ENCODE measurements at places on chromosomes 2 and 18.
A peak's percentile ranks its signal among the peaks of the same experiment; 100 is the strongest.

GRCh38 chr2:168613551-168613950 lies 157.5 kb downstream of the CERS6 start:
- DNase-seq, result no peak

- no peak for DNase-seq
These were observed 33.3 kb upstream of the TXNDC2 start for GRCh38 chr18:9852266-9853081.

- DNase-seq, result no peak
These were observed 332.9 kb upstream of the DDX18 start for GRCh38 chr2:117481608-117482007.

DNA sequence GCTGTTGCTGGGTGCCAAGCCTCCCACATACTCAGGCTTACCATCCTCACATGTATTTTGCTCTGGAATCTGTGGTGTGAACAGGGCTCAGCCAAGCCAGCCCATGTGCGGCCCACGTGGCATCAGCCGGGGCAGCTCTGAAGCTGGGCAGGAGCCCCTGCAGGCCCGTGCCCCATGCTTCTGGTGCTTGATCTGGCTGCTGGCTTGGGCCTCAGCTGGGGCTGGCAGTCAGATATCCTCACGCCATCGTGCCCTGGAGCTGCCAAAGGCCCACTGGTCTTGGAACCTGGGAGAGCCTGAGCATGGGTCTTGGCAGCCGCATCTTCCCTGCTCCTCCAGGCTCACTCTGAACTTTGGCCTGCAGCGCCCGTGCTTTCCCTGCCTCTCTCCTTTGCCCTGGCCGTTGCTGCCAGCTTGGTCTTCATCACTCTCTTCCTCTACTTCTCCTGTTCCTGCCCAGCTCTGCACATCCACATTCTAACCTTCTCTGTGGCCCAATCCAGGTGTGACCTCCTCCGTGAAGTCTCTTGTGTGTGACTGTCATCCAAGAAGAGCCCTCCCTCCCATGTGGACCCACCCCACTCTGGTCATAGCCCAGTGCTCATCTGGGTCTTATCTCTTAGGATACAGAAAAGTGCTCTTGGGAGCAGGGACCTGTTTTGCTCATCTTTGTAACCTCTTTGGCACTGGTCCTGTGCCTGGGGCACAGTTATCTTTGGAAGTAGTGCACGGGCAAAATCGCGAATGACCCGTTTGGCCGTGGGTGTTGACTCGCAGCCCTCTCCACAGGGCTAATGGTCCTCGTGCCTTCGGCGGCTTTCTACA lies 116.1 kb downstream of the RNF144A start:
- DNase-seq, result peak; percentile 63

GRCh38 chr2:203975912-203976311 lies 39.3 kb downstream of the ICOS start:
- DNase-seq, result no peak

GRCh38 chr2:160490733-160491685 lies 2.6 kb downstream of the RBMS1 start:
- no peak for DNase-seq

DNA sequence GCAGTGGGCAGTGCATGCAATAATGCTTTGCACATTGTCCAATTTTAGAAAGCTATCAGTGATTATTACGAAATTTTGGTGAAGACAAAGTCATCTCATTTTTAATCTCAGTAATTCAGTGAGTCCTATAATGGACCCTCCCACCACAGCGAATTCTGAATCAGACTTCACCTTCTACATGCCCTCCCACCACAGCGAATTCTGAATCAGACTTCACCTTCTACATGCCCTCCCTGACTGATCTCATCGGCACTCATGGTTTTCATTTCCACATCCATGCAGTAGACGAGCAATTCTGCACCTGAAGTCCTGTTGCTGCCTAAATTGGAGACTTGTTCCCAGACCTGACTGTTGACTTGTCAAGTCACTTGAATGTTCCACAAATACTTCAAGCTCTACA lies 522.3 kb downstream of the EIPR1 start:
- DNase-seq, result no peak

- no peak for DNase-seq
These were observed 398.7 kb upstream of the SALL3 start for GRCh38 chr18:78580835-78581339.

- DNase-seq, result no peak
These were observed 7.6 kb downstream of the STAMBP start for GRCh38 chr2:73836141-73836943.

GRCh38 chr18:23992089-23992940 lies 22.2 kb upstream of the TTC39C start:
- DNase-seq, result peak; percentile 50

- DNase-seq, result no peak
These were observed 324.8 kb upstream of the HS6ST1 start for GRCh38 chr2:128643221-128644065.

- DNase-seq, result no peak
These were observed 54.1 kb downstream of the BAZ2B start for GRCh38 chr2:159562248-159562647.

GRCh38 chr2:205642599-205643356 lies 39.5 kb upstream of the NRP2 start:
- DNase-seq, result no peak

- DNase-seq, result no peak
These were observed 145.4 kb upstream of the TWIST2 start for GRCh38 chr2:238702276-238703052.

- no peak for DNase-seq
These were observed 27.8 kb downstream of the NXPH2 start for GRCh38 chr2:138752197-138752956.

DNA sequence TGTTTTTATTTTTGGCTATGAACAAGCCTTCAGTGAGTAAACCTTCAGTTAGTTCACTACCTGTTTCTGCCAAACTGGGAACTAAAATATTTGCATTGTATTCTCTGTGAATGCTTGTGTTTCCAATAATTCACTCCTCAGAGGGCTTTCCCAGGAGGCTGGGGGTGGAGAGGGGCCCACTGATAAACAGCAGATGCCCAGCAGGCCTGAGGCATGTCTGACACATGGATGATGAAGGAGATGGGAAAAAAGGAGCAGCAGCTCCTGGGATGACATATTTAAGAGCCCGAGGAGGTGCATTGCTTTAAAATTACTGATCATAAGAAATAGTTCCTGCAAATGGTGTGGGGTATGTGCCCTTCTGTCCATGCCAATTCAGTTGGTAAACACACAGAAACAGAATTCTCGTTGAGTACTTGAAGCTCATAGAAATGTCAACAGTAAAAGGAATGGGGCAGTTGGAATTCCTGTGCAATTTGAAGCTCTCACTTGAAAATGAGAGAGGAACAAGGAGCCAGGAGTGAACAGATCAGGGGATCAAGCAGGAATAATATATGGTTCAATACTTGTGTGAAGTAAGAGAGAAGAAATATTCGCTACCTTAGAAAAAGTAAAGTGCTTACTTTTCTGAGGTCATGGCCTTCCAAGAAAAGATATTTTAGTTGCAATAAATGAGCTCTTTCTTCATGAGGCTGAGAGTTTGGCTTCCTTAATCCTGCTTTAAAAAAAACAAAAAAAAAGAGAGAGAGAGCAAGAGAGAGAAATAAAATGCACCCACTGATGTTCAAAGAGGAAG lies 22.0 kb upstream of the HNMT start:
- DNase-seq, result no peak

DNA sequence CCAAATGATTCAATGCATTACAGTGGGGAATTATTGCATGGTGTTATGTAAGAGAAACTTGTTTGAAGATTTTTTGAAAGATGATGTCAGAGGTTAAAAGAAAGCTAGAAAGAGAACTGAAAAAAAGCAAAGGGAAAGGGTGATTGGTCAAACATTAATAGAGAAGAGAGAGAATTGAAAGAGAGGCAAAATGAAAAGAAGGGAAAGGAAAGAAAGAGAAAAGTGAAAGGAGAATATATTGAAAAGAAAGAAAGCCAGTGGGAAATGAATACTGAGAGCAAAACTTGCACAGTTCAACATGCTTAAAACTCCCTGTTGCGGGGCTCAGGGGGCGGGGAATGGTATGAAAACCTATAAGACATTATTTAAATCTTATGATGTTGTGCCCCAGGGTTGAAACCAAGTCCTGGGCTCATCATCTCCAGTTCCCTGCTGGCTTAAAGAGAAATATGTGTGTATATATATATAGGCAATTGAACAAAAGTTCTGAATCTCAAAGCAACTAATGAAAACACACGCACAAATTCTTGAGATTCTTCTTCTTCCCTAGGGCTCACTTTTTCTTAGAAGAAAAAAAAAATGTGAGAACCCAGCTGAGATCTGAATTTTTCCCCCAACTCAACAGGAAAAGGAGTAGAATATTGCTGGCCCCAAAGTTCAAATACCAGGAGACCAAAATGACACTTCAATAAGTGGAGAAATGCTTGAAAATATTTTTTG lies 2045.9 kb upstream of the CELF4 start:
- DNase-seq, result no peak

GRCh38 chr18:34600874-34601656 lies 109.0 kb upstream of the DTNA start:
- DNase-seq, result no peak

DNA sequence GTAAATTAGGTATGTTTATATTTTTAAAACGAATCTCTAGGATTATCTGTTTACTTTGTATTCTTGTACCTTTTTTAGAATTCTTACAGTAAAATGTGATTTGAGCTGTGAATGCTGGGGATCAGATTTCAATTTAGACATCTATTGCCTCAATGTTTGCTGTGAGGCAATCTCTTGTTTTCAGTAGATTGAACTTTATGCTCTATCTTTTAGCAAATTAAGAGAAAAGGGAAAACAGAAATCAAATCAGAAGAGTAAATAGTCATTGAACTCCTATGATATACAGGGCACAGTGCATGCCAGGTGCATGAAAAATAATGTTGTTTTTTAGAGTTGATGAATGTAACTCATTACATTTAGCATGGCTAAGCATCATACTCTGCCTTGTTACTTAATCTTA lies 39.5 kb downstream of the ZC3H6 start:
- DNase-seq, result no peak

DNA sequence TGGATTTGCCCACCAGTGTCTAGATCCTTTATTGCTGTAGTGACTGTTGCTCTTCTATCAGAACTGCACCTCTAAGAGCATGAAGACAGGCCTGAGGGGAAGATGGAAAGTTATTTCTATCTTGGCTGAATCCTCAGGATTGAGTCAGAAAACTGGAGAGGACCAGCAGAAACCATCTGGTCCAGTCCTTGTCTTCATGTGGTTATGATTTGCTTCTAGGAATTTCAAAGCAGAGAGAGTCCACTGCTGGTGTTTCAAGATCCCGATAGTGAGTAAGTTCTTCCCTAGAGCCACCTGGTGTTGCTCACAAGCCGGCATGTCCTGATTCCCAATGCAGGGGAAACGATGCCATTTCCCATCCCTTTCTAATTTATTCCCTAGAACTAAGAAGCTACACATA lies 84.2 kb downstream of the NCKAP5 start:
- no peak for DNase-seq

DNA sequence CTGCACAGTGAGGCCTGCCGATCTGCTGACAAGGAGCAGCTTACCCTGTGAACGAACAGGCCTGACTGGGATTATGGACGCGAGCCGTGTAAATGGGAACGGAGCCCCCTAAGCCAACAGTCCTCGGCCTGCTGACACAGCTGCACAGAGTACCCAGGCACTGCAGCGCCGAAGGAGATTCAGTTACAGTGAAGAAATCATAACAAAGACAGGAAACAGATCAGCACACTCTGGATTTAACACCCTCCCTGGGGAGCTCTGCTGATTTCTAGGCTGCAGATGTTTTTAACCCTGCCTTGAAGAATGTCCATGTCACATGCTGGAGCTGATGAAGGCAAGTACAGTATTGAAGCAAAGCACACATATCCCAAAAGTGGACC lies 43.4 kb downstream of the COLEC12 start:
- DNase-seq, result peak; percentile 65

DNA sequence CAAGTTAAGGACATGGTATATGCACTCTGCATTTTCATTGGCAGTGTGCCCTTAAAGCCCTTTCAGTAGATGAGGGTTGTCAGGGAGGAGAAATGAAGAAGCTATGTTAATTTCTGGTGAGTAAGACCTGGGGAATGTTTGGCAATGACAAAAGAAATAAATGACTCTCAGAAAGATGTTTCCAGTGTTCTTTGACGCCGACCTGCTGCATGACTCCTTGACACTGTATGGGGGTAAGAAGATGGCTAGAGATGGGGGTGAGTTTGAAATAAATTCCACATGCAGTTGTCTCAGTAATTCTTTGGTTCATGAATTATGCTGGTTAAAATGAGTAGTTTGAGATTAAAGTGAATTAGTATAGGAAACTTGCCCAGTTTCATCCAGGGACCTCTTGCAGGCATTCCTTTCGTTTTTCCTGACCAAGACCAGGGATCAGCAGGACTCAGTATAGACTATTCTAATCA lies 5.9 kb downstream of the CCDC121 start:
- no peak for DNase-seq

- no peak for DNase-seq
These were observed 78.2 kb upstream of the UXS1 start for GRCh38 chr2:106272216-106272807.

GRCh38 chr2:118013221-118013723 lies 598 bp downstream of the CCDC93 start:
- peak; percentile 72 for DNase-seq

DNA sequence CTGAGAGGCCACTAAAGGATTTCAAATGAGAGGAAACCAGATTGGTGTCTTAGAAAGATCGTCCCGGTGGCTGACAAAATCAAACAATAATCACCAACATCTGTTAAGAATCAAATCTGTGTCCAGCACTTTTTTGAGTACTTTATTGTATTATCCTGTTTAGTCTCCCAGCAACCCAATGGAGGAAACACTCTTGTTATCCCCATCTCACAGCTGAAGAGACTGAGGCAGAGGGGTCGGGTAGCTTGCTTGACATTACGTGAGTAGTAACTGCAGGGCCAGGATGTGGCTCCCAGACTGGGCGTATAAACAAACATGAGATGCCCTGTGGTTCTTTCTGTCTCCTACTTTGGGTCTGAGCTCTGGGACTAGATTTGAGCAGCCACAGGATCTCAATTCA lies 76.0 kb downstream of the KLHL29 start:
- peak; percentile 45 for DNase-seq

- DNase-seq, result peak; percentile 61
These were observed 3.1 kb downstream of the EGR4 start for GRCh38 chr2:73290049-73290839.

DNA sequence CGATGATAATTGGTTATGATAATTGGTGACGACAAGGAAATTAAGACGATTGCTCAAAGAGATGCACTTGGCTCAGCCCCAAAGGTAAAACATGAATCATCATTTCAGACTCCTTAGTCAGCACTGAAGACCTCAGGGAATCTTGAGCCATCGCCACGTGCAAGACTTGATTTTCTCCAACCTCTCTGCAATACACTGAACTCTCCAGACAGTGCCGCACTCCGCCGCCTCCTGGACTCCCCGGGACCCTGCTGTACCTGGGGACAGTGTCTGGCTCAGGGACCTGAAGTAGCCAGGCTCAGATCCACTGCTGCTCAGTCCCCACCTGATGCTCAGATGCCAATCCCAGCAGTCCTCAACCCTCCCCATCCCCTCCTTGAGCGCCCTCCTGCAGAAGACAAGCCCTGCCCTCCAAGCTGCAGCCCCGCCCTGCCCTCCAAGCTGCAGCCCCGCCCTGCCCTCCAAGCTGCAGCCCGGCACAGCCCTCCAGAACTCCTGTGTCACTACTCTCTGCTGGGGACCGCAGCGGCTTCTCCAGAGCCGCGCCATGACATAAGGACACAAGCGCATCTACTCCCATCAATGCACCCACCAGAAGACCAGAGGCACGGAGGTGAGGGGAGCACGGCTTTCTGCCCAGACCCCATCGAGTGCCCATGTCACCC lies 1.1 kb downstream of the TMEM18 start:
- peak; percentile 66 for DNase-seq
